Activated naive CD8-positive, alpha-beta T cell treated with anti-CD3 and anti-CD28 coated beads, Interleukin-2, amount 50 U/mL, for 24 hours (primary cell): ENCODE measurements at places on chromosomes 16 and 17.

GRCh38 chr17:81253358-81254131 is 14.4 kb downstream of the NDUFAF8 start:
- DNase-seq = peak; percentile 56

GRCh38 chr17:6021627-6022026 is 48.6 kb upstream of the WSCD1 start:
- DNase-seq = no peak

DNA sequence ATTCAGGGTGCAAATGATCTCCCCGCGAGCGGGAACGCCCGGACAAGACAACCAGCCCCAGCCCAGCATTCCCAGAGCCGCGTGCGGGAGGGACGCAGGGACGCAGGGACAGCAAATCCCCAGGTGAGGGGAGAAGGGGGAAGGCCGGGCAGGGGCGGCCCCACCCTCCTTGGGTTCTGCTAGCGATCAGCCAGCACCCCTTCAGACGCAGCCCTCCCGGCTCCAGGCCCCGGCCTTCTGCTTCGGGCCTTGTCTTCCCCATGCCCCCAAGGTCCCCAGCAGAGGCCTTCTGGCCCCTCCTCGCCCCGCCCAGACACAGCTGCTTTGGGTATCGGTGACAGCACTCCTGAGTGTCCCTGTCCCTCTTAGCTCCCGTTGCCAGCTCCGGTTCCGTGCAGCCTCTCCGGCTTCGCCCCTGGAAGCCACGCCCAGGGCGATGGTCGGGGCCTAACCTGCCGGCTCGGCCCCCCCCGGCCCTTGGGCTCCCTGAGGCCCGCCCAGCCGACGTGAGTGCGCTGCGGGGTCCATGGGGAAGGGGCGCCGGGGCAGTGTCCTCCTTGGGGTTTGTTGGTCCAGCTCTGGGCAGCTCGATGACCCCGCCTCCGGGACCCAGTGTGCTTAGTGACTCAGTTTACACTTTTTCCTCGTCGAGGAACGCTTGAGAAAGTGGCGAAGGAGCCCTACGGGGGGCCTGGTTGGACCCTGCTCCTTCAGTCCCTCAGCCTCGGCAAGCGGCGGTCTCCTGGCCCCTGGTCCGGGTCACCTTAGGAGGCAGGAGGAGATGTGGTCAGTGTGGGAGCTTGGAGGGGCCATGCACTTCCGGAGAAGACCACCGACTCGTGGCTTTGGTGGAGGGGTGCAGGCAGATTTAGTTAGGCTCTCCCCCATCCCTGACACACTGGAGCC is 50.5 kb upstream of the AMZ2 start:
- DNase-seq = peak; percentile 41

- DNase-seq = no peak
These were observed 157.1 kb downstream of the CMIP start for GRCh38 chr16:81601601-81602255.

- DNase-seq = no peak
These were observed 7.4 kb downstream of the GLIS2 start for GRCh38 chr16:4323071-4323844.
